T-helper 2 cell (primary cell): ENCODE measurements at places on chromosomes 2 and 18.
A peak's percentile ranks its signal among the peaks of the same experiment; 100 is the strongest.

GRCh38 chr2:136206613-136207012, 88.7 kb upstream of the CXCR4 start:
- peak; percentile 45 for DNase-seq

- no peak for DNase-seq
Observed at GRCh38 chr2:3759761-3760160, 56.4 kb downstream of the DCDC2C start.

DNA sequence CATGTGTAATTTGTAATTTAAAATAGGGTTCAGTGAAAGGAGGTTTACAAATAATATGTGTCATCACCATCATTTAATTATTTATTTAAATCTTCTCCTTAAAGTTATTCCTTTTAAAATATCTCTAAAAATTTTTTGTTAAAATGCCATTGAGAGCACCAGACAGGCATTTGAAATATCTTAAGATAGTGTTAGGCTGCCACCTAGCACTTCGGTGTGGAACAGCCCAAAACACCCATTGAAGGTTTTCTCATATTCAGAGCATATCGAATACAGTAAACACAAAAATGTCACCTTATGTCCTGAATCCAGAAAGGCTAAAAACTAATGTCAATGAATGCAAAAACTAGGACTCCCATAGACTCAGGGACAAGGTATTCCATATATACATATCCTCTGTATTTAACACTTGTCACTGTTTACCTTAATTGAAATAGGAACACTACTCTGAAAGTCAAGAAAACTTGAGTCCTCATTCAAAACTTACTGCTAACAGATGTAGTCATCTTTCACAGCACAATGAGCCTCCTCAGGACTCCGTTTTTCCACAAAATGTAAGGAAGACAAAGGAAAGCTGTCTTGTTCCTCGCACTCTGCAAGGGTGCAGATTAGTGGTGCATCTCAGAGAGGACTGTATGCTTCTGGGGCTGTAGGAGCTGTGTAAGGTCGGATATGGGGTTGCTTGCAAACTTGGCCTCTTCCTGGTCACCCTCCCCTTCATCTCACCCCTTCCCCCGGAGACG, 329.5 kb downstream of the PAX3 start:
- no peak for DNase-seq

DNA sequence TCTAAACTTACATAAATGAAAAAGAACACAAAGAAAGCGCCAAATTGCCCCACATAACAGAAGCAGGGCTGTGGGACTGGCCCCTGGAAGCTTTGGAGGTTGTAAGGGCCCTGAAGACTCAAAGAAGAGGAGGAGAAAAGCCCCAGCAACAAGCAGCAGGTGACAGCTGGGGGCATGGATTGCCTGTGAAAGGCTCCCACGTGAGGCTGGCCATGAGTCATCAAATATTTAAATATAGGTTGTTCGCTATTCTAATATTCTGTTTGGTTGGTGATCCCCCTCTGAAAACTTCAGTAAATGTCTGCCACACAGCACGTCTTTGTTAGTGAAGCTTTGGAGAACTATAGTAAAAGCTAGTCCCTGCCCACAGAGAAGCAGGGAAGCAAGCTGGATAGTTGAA, 132.4 kb downstream of the MREG start:
- no peak for DNase-seq

DNA sequence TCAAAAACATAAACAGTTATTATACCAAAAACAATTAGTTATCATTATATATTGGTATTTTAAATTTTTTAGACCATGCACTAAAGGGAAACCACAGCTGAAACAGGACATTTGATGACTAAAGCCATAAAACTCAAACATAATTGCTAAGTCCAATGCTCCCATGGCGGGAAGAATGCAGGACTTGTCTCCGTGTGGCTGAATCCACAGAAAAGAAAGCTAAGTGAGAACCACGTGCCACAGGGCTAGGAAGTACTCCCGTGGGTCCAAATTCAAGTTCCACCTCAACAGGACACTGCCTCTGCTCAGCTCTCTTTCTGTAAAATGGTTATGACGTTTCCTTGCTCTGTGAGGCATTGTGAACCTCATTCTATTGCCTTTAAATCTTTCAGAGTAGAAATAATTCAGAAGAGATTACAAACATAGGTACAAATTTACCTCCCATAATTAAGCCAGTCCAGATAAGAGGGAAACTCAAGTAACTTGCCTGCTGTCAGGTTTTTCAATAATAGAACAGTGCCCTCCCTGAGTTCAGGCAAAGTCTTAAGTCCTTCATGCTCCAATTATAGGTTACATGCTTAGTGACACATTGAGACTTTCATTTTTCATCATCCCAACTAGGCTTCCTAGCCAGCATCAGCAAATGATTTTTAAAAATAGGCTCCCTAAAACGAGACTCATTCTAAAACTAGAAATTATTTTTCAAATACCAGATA, 36.7 kb downstream of the FTCDNL1 start:
- no peak for DNase-seq

DNA sequence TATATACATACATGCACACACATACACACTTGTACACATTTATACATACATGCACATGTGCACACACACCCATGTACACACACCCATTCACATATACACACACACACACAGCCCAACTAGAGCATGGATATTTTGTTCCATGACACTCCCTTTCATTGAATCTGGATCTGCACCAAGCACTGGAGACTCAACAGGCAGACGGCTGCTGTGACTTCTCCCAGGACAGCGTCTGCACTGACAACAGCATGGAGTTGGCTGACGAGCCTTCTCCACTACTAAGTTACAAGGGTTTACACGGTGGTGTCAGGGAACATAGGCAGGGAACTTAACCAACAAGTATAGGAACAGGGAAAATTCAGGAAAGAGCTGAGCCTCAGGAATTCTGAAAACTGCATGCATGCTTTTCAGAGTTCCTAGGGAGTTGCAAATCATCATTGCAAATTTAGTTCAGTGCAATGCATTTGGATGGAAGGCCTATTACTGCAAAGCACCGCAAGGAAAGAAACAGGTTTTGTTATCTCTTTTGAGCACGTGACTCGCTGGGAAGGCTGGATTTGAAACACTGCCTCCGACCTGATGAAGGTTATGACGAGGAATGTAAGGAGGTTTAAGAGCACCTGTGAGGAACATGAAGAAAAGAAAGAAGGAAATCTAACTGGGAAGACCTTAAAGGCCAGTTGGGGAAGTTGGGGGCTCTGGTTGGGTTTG, 35.9 kb downstream of the TMEM18 start:
- no peak for DNase-seq
